ENCODE measurements at places on chromosomes 5 and 9.

- H3K27me3 ChIP-seq: no peaks in the 10 kb centered on the region
- no peaks in the 10 kb centered on the region for H3K4me1 ChIP-seq
Measured at GRCh38 chr5:100697970-100698369, 162.8 kb downstream of the FAM174A start.

DNA sequence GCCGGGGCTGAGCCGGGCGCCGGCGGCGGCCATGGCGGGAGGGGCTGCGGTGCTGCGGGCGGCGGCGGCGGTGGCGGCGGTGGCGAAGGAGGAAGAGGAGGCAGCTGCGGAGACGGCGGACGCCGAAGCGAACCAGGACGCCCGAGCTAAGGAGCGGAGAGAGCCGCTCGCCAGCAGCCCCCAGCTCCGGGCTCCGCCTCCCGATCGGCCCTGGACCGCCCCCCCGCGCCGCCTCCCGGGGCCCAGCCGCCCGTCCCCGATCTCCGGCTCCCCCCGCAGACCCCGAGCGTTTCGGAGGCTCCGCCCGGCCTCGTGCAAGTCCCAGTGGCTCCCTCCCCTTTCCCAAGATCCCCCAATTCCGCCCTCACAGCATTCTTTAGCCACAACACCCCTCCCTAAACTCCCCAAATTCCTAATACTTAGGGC is at the start of gene ASTN2:
Gene ASTN2, minus strand, starts transcription at position 152 of the 426 bp plus-strand sequence. Its CDS starts 119 bp downstream, at position 33.
- H3K27me3 ChIP-seq: peaks cover 41% of the 10 kb centered on the region
- H3K4me3 ChIP-seq: no peak within 1 kb of the TSS
- peak; percentile 90 for DNase-seq
- no peaks in the 10 kb centered on the region for H3K4me1 ChIP-seq
- H3K36me3 ChIP-seq: no peaks in the 10 kb centered on the region

GRCh38 chr5:170313344-170313743 is 15.8 kb upstream of the LCP2 start:
- H3K27ac ChIP-seq: no peak overlapping the region
- H3K27me3 ChIP-seq: no peaks in the 10 kb centered on the region
- DNase-seq: no peak

- H3K36me3 ChIP-seq: no peaks in the 10 kb centered on the region
- H3K4me1 ChIP-seq: peaks cover 8% of the 10 kb centered on the region
- H3K4me3 ChIP-seq: peak within 1 kb of the TSS; percentile 28
- no peak within 1 kb of the TSS for H3K27ac ChIP-seq
Measured at GRCh38 chr9:133534346-133535291, at the start of gene ADAMTSL2. Gene ADAMTSL2 (plus strand): TSS chr9:133534704. CDS start chr9:133536713, 2,009 bp downstream.

- no peak overlapping the region for H3K27ac ChIP-seq
- DNase-seq: no peak
- H3K4me1 ChIP-seq: no peaks in the 10 kb centered on the region
- H3K4me3 ChIP-seq: no peak overlapping the region
Measured at GRCh38 chr9:2181792-2182191, 166.6 kb downstream of the SMARCA2 start.

- no peaks in the 10 kb centered on the region for H3K27me3 ChIP-seq
- H3K4me3 ChIP-seq: no peak overlapping the region
- no peak overlapping the region for H3K27ac ChIP-seq
- H3K4me1 ChIP-seq: peaks cover 15% of the 10 kb centered on the region
- DNase-seq: no peak
- peaks cover 30% of the 10 kb centered on the region for H3K36me3 ChIP-seq
Measured at GRCh38 chr5:78627175-78627574, 21.4 kb downstream of the LHFPL2 start.

- no peak for DNase-seq
- H3K36me3 ChIP-seq: no peaks in the 10 kb centered on the region
- no peak overlapping the region for H3K27ac ChIP-seq
- peaks cover 14% of the 10 kb centered on the region for H3K27me3 ChIP-seq
Measured at GRCh38 chr5:7394889-7395431, 978 bp upstream of the ADCY2 start.

DNA sequence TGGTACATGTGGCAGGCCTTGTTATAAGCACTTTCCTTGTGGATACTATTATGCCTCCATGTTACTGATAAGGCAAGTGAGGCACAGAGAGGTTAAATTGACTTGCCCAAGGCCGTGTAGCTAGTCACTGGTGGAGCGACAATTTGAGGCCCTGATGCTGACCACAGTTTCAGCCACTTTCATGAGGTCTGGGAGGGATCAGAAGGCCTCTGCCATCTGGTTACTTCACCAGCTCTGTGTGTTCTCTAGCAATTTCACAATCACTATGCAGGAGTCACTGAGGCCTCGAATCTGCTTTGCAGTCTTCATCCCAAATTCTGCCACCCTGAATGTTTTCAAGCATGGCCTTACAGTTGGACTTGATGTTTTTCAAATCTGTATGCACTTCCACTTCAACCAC is 9.1 kb downstream of the LRRC70 start:
- H3K27ac ChIP-seq: no peak overlapping the region
- H3K27me3 ChIP-seq: no peaks in the 10 kb centered on the region
- no peak for DNase-seq

DNA sequence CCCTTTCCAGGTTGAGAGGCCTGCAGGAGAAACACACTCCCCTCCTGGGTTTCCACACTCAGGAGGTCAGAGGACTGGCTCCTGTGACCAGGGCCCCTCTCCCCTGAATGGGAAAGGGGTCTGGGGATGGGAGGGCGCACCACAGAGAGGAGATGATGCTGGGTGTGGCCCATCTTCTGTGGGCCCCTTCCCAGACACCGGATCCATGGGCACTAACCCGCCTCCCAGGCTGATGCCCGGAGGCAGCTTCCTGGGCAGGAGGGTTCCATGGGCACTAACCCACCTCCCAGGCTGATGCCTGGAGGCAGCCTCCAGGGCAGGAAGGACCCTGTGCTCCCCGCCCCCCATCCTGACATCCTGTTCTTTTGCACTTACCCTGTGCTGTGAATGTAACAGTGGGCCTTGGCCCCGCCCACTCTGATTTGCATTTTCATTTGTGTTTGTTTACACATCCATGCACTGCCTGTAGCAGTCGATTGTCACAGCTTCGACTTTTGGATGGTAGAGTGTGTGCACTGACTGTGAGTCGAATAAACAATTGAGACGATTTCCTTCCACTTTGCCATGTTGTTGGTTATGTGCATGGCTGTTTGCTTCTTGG is 9.3 kb upstream of the DOLPP1 start:
- peak; percentile 51 for DNase-seq
- peaks cover 7% of the 10 kb centered on the region for H3K36me3 ChIP-seq
- H3K27me3 ChIP-seq: no peaks in the 10 kb centered on the region
- H3K4me1 ChIP-seq: no peaks in the 10 kb centered on the region
- no peak overlapping the region for H3K27ac ChIP-seq

DNA sequence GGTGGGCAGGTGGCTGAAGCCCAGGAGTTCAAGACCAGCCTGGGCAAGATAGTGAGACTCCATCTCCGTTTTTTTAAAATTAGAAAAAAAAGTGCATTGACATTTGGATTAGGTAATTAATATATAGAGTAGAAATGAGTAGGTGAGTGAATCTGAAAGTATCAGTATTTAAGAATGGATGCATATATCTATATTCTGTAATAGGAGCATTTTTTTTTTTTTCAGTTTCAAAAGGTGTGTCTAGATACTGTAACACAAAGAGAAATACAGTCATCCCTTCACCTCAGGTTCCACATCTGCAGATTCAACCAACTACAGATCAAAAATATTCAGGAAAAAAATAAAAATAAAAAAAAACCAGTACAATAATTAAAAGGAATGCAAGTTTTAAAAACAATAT is 50.8 kb downstream of the RBM27 start:
- H3K4me3 ChIP-seq: no peak overlapping the region
- no peak for DNase-seq
- H3K27ac ChIP-seq: no peak overlapping the region
- H3K27me3 ChIP-seq: no peaks in the 10 kb centered on the region
- no peaks in the 10 kb centered on the region for H3K4me1 ChIP-seq
